RWPE2 (cell line): ENCODE measurements at places on chromosomes 1 and 21.

- no peak for DNase-seq
These were observed 40.4 kb upstream of the KCNH1 start for GRCh38 chr1:211174375-211174774.

DNA sequence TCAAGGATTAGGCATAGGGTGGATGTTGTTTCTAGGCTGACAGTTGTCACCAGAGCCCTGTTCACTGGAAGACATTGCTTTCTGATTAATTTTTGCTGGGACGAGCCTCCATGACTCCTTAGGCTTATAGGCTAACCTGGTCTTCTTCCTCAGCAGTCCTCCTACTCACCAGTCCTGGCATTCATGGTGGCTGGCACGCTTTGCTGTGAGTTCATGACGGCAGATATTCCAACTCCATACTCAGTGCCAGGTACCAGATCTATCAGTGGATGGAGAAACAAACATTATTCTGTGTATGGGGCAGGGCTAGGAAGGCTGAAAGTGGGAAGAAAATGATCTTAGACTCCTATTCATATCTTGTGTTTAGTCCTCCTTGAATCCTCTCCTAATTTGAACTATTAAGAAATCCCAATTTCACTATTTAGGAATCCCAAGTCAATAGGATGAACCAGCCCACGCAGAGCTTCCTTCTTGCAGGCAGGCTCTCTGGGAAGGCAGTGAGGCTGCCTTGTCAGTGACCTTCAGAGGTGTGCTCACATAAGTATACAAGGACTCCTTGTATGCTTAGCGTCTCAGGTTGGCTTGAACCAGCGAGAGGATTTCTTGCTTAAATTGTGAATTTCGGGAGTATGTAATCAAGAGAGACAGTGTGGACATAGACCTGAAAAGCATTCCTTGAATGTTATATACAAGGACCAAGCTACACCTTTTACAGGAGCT lies 174.6 kb upstream of the KIAA0040 start:
- DNase-seq = no peak

- DNase-seq = no peak
These were observed 54.1 kb upstream of the SLC45A1 start for GRCh38 chr1:8263791-8264190.

- no peak for DNase-seq
These were observed 5.6 kb downstream of the ZBTB21 start for GRCh38 chr21:42004406-42005199.

GRCh38 chr21:22343721-22344120 lies 1345.5 kb downstream of the NCAM2 start:
- DNase-seq = no peak

DNA sequence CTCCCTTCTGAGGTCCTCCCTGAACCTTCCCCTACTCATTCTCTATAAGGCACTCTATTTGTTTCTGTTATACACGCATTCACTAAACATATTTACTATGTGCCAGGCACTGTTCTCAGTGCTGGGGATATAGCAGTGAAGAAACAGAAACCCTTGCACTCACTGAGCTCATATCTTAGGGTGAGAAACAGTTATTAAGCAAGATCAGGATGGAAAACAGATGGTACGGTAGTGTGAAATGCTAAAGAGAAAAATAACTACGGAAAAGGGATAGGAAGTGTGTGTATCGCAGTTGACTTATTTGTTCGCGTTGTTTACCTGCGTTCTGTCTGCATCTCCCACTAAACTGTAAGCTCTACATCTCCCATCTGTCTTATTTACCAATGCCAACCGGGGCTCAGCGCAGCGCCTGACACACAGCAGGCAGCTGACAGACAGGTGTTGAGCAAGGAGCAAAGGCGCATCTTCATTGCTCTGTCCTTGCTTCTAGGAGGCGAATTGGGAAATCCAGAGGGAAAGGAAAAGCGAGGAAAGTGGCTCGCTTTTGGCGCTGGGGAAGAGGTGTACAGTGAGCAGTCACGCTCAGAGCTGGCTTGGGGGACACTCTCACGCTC lies 572 bp downstream of the CYB5RL start:
- no peak for DNase-seq

DNA sequence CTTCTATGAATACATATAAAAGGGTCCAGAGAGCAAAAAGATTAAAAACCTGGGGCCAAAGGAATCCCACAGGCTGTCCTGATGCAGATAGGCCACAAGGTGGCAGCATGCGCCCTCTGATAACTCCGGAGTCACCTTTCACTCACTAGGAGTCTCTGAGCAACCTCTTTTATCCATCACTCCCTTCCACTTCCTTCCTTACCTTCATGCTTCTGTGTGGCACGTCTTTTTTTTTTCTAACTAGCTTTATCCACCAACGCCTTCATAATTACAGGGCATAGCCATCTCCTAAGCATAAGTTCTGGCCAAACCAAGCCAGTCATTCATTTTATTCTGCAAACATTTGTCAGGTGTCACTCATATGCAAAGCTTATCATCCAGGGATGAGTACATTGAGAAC lies 3.9 kb upstream of the PGLYRP4 start:
- no peak for DNase-seq

- no peak for DNase-seq
These were observed 70.0 kb downstream of the LGR6 start for GRCh38 chr1:202263628-202264027.

GRCh38 chr1:36732015-36732356 lies 249.3 kb upstream of the CSF3R start:
- no peak for DNase-seq
